IPS DF 6.9 (cell line): ENCODE measurements at places on chromosomes 12 and 14.

GRCh38 chr12:33480366-33480765, 40.7 kb upstream of the SYT10 start:
- DNase-seq: no peak

GRCh38 chr14:98168211-98168985, 1103.6 kb downstream of the BCL11B start:
- no peak for DNase-seq

DNA sequence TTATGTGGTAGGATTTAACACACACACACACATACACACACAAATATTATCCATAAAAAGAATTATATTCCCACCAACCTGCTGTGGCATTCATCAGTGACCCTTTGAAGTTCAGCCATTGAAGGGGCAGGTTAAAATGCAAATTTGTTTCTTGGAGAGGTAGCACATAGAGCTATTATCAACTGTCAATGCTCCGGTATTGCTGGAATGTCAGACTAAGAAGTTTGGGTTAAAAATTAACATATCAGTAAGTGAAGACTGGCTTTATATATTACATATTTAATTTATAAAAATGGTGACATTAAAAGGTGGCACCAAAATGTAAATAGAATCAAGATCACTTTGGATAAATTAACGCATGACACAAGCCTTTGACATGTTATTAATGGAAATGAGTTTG, 207.3 kb downstream of the DAD1 start:
- no peak for DNase-seq

- DNase-seq: no peak
These were observed 6.0 kb upstream of the RNASE6 start for GRCh38 chr14:20775043-20775442.

GRCh38 chr14:55802986-55803872, 223.2 kb downstream of the KTN1 start:
- DNase-seq: no peak

DNA sequence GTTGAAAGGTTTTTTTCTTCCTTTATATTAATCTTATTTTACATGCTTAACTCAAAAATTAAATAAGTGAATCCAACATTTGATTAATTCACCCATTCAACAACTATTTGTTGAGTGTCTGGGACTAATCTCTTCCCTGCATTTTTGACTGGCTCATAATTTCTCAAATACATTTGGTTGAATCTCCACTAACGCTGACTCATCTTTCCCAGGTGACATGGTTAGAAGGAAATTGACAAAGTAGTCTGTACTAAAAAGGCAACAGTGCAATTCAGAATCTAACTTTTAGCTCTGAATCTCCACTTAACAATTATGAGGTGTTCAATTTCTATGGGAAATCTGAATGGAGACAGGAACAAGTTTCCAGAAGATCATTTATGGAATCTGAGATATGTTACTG, 88.9 kb downstream of the LIN7A start:
- DNase-seq: no peak

DNA sequence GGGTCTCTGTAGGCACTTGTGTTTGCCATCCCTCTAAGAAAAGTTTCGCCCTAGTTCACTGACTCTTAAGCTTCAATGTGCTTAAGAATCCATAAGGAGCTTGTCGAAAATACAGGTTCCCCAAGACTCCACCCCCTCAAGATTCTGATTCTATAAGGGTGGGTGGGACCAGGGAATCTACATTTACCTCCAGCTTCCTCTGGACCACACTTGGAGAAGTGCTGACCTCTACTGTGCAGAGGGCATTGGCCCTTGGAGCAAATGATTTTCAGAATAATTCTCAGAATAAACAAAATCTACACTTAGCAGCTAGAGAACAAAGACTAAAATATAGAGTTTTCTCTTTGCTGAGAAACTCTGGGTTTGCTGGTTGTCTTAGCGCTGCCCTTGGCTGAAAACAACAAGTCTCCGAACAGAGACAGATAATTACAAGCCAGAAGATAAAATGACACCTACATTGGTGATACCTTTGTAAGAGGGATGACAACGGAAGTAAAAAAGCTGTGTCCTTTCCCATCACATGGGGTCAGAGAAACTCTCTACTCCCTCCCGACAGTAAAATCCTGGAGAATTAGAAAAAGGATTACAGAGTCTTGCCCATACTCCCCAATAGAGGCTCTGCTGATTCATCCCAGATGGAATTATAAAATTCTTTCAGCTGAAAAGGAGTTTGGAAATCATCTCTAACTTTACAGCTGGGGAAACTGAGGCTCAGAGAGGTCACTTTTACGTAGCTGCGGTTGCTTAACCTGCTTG, 4.8 kb downstream of the TGFB3 start:
- no peak for DNase-seq

DNA sequence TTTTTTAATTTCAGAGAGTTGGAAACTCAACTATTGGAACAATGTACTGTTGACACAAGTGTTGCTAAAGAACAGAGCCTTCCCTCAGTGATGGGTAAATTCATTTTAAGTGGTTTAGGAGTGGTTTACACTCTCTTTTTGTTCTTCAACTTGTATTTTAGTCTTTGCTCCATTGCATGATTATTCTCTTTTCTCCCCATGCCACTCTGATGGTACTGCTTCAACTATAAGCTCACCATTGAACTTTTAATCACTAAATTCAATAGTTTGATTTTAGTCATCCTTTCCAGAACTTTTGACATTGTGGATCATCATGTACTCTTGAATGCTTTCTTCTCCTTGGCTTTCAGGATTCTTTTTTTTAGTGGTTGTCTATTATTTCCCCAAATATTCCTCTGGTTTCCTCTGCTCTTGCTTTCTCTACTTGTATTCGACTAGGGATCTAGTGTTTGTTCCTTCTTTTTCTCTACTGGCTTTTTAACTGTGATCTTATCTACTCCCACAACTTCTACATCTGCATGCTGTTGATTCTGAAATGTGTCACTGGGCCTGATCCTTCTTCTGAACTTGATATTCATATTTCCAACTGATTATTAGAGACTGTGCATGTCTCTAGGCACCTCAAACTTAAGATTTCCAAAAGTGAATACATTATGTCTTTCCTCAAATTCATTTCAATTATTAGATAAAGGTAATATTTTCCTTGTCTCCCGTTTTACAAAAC, 15.4 kb downstream of the ACTR10 start:
- no peak for DNase-seq

DNA sequence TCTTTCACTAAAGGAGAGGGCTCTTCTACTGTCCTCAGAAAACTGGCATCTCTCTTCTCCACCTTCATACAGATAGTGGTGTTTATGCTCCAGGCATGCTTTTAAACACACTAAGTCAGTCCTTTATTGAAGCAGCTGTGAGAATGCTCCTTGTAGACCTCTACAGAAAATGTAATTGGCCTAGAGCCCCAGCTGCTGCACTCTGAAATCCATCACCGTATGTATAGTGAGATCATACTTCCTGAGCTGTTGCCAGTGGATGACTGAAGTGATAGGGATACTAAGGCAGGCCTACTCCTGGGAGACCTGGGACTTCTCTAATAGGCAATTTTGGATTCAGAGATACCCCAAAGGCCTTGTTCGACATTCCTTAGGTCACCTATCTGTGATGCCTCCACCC, 535.4 kb downstream of the RPS29 start:
- DNase-seq: no peak

GRCh38 chr14:87644689-87645088, 348.3 kb downstream of the GALC start:
- DNase-seq: no peak

GRCh38 chr14:28412077-28412476, 354.5 kb upstream of the FOXG1 start:
- no peak for DNase-seq

DNA sequence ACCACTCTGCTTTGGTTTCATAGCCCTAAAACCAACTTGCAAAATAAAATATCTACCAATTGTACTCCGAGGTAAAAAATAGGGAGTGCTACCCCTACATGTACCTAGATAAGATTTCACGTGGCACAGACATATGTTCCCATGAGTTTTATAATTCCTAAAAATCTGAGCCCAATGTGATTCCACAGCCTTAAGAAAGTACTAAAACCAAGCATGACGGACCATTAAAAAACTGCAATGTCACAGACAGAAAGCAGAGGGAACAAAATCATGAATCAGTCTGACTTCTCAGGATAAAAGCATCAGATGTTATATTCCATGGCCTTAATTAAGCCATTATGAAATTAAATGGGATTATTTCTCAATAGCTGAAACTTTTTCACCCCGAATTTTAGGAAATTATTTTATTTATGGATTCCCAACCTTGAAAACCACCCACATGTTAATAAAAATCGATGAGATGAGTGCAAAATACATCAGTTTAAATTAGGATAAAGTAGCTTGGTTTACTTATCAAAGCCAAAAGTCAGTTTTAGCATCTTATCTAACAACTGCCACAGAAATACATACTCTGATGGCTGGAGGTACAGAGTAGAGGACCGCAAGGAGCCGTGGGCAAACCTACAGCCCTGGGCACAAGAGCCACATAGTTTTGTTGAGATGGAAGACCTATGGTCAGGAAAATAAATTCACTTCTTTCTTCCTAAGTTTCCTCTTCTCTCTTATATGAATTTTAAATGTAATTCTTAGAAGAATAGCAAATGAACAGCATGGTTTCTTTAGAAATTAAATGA, 4.5 kb downstream of the ITPR2 start:
- no peak for DNase-seq

GRCh38 chr14:100549834-100550625, 37.2 kb downstream of the BEGAIN start:
- DNase-seq: no peak

- no peak for DNase-seq
These were observed 2.8 kb downstream of the VSIG10 start for GRCh38 chr12:118101051-118101450.

DNA sequence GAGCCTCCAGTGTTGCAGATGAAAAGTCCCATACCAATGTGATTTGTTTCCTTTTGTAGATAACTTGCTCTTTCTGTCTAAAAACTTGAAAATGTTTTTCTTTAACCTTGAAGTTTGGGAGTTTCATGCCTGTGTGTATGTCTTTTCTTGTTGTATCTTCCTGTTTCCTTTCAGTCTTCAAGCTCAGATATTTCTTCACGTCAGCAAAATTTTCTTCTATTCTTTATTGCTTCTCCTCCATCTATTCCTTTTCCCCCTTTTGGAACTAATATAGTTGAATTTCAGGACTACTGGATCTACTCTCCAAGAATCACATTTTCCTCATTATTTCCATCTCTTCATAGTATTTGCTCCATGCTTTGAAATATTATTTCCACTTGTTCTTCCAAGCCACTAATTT, 23.9 kb downstream of the SOAT2 start:
- no peak for DNase-seq

GRCh38 chr14:67522270-67522669, 10.8 kb upstream of the PLEKHH1 start:
- no peak for DNase-seq

DNA sequence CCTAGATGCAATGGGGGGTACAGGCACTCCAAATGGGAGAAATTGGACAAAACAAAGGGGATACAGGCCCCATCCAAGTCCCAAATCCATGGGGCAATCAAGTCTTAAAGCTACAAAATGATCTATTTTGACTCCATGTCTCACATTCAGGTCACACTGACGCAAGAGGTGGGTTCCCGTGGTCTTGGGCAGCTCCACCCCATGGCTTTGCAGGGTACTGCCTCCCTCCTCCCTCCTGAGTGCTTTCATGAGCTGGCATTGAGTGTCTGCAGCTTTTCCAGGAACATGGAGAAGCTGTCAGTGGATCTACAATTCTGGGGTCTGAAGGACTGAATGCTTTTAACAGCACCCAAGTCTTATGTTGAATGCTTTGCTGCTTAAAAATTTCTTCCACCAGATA, 274.5 kb upstream of the LRIG3 start:
- DNase-seq: no peak

GRCh38 chr12:49964849-49965624, 3.4 kb downstream of the AQP5 start:
- DNase-seq: no peak

- DNase-seq: no peak
These were observed 79.0 kb upstream of the CPNE8 start for GRCh38 chr12:38984388-38984787.

DNA sequence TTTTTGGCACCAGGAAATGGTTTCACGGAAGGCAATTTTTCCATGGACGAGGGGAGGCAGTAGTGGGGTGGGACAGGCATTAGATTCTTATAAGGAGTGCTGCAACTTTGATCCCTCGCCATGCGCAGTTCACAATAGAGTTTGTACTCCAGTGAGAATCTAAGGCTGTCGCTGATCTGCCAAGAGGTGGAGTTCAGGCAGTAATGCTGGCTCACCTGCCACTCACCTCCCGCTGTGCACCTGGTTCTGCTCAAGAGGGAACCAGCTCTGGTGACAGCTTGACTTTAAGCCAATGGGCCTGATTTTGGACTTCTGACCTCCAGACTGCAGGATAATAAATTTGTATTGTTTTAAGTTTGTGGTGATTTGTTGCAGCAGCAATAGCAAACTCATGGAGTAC, 80.8 kb upstream of the TTC7B start:
- no peak for DNase-seq

DNA sequence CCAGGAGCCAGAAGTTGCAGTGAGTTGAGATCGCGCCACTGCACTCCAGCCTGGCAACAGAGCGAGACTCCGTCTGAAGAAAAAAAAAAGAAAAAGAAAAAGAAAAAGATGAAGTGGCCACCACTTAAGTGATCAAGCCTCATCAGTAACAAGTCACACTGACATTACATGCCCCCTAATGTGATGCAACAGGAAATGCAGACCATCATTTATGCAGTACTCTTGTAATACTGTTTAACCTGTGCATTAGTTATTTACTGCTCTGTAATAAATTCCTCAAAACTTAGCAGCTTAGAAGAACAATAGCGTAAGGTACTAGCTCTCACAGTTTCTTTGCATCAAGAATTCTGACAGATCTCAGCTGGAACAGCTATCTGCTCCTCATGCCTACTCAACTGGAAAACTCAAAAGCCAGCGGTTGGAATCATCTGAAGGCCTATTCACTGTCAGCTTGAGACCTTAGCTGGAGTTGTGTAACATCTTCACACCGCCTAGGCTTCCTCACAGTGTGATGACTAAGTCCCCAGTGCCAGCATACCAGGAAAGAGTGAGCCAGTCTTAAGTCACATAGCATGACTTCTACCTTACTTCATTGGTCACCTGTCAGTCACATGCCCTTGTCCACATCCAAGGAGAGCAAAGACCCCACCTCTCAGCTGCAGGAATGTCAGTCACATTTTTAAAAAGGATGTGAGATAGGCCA, 31.5 kb downstream of the EPS8 start:
- no peak for DNase-seq

- no peak for DNase-seq
These were observed 700.7 kb downstream of the LRFN5 start for GRCh38 chr14:42307239-42307825.

DNA sequence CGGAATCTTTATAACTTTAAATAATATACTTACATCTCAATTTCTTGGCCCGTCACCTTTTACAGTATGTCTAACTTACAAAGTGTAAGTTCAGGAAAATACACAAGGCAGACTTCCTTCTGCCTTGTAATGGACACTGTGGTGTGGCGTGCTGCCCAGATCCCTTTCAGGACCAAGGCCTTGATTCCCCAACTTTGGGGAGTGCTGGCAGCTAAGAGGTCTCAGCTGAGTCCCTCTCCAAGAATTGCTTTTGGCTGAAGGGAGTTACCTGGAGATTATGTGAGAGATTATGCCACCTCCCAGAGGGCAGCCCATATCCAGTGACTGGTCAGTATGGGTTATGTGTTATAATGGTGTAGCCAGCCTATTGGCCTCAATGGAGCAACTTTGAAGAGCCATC, 21.2 kb upstream of the BATF start:
- DNase-seq: no peak

- DNase-seq: no peak
These were observed 2.0 kb upstream of the STON2 start for GRCh38 chr14:81402123-81402495.
